ENCODE measurements at places on chromosomes 7 and 10.
A peak's percentile ranks its signal among the peaks of the same experiment; 100 is the strongest.

- DNase-seq, result no peak
Observed at GRCh38 chr10:7045891-7046599, 364.8 kb downstream of the SFMBT2 start.

GRCh38 chr10:34539533-34540315 lies 275.4 kb downstream of the PARD3 start:
- peak; percentile 50 for DNase-seq

DNA sequence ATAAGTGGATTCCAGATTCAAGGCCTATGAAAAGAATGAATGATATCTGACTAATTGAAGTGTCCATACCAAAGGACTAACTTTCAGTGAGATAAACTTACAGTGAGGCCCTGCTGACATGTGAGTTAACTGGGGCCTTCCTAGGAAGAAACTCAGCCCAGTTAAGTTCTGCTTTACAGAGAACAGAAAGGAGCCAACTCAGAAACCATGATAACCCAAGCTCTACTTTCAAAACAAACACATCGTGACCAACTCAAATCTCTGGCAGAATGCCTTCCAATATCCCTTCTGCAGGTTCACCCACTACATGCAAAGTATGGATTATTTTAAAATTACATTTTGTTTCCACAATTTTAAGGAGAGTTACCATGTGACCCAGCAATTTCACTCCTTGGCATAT lies 75.8 kb upstream of the MRLN start:
- no peak for DNase-seq

DNA sequence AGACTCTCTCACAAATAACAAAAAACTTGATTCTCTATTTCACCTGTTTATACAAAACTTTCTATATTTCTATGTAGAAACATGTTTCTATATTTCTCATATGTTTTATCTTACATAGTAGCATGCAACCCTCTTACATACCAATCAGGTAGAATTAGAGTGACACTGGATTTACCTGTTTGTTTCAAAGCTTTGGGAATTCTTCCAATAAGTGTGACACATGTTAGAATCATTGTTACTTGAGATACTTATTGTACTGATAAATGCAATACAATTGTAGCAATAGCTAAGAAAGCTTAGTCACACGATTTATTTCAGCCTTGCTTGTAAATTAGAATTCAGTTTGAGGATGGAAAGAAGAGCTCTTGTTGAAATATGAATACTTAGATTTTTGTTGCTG lies 4.9 kb downstream of the HYAL4 start:
- no peak for DNase-seq

DNA sequence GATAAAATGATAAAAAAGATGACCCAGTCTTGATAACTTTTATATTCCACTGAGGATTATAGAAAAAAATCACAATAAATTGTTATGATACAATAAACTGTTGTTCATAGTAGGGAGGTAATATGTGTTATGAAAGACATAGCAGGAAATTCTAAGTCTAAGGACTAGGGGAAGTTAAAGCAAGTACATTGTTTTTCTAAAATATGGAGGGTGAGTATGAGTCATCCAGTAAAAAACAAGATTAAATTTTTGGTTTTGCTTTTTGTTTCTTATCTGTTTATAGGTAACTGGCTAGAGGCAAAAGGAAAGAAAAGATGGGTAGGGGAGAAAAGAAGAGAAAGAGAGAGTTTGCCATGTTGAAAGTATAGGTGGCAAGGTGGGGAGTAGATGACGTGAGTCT lies 188.4 kb downstream of the POLR1F start:
- DNase-seq, result no peak

DNA sequence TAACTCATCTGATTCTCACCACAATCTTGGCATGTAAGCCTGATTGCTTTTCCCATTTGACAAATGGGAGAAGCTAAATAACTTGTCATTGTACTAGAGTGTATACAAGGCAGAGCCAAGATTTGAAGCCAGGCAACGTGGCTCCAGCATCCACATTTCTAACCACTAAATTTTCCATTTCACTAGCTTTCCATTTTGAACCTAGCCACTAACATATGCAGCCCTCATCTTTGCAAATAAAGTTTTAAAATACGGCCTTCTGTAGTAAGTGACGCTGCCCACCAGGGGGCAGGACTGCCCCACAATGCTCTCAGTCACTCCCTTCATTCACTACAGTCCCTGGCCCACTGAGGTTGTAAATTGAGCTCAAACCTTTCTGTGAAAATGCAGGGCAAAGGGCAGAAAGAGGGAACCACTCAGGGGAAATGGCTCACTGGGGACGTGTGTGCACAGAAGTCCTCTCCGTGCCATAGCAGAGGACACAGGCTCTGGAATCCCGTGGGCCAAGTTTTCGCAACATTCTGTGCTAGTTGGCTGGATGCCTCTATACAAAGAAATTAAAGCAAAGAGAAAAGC lies 315.7 kb downstream of the TNS3 start:
- peak; percentile 71 for DNase-seq

DNA sequence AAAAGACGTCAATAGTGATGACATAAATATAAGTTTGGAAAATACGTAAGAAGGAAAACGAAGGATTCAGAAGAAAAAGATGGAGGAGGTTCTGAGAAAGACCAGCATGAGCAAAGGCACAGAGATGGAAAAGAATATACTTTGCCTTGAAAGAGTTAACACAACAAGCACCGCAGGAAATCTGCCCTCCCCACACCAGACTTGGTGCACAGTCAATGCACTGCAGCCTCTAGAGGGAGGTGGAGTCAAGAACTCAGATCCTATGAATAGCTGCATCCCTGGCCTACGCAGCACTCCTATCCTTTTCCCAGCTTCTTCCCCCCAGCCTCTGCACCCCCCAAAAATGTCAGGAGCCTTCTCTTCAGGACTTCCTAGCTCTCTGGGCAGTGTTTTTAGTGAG lies 1370.6 kb upstream of the LRRTM3 start:
- DNase-seq, result no peak

DNA sequence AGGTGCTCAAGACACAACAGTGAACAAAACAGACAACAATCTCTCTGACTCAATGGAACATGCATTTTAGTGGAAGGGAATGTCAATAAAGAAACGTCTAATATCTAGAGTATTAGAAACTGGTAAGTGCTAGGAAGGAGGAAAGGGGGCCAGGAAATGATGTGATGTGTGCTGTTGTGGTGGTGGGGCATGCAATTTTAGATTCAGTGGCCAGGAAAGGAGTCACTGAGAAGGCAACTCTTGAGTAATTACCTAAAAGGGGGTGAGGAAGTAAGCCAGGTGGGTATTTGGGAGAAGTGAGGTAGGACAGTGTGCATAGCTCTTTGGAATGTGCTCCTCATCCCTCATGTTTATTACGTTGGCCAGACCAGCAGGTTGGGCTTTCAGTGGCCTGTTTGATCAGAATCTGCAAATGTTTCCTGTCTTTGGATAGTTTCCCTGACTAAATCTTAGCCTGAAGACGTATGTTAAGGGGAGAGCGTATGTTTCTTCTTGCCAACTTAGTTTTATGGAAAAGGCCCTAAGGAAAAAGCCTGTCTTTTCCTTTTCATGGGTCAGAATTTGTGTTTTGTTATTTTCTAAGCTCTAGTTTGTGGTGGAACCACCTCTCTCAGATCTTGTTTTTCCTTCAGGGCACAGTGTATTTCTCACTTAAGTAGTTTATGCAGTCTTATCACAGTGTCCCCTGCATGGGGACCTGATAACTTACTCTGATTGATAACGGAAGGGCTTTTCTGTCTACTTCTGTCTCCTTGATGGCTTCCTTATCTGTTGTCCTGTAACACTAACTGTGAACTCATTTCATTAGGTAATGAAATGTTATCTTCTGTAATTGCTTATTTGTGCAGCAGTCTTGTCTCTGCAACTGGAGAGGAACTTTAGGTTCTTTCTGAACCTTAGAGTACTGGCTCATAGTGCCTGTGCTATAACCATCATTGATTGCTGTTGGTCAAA lies 203.7 kb downstream of the AUTS2 start:
- DNase-seq, result no peak

DNA sequence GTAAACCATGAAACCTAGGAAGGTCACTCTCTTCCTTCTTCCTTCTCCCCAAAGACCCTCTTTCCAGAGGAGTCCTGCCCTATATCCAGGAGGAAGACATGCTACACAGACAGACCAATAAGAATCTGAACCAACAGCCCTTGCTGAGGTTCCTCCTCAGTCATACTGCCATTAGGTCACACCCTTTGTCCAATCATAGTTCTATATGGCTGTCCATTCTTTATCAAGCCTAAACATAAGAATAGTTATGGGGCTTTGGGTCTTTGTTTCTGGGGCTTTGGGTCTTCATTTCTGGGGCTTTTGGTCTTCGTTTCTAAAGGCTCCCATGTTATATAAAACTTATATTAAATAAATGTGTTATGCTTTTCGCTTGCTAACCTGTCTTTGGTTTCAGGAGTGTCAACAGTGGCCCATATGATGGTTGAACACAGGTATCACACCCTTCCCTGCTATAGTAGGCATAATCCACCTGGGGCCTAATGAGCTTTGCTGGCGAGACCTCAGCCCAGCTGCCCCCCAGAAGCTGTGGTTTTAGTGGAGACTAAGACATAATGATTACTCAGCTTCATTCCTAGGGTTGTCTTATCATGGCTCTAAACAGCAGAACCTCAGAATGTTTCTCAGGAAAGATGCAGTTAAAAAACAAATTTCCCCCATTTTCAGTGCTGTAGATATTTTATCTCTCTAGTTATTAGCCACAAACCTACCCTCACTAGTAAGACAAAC lies 91.6 kb downstream of the ELMO1 start:
- DNase-seq, result no peak

GRCh38 chr7:108331971-108332370 lies 124.3 kb downstream of the NRCAM start:
- DNase-seq, result no peak

DNA sequence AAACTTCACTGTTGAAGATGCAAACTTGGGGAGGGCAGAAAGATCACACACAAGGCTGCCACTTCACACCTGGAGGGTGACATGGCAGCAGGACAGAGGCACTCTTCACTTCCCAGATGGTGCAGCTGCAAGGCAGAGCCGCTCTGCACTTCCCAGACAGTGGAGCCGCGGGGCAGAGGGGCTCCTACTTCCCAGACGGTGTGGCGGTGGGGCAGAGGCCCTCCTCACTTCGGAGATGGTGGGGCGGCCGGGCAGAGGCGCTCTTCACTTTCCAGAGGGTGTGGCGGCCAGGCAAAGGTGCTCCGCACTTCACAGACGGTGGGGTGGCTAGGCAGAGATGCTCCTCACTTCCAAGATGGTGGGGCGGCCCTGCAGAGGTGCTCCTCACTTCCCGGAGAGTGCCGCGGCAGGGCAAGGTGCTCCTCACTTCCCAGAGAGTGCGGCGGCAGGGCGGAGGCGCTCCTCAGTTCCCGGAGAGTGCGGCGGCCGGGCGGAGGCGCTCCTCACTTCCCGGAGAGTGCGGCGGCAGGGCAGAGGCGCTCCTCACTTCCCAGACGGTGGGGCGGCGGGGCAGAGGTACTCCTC lies 58.3 kb upstream of the PPP1R9A start:
- DNase-seq, result no peak

GRCh38 chr7:47536661-47537611 lies 45.0 kb downstream of the TNS3 start:
- peak; percentile 68 for DNase-seq

DNA sequence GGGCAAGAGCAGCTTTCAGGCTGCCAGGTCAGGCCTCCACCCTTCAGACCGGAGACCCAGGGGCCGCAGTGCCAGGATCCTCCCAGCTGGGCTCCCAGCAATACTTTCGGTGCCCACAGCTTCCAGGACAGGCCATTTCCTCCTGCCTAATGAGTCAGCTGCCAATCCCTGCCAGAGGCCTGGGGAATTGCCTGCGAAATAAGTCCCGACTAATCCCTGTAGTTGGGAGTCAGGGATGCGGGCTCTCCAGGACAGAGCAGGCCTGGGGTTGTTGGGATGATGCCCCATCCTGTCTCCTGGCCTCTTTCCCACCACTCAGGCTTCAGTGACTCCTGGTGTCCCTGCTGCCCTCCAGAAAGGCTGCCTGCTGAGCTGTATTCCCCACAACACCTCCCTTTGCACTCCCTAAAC lies 143.5 kb upstream of the UNC5B start:
- DNase-seq, result peak; percentile 17

GRCh38 chr10:85607043-85607695 lies 759.4 kb downstream of the GRID1 start:
- DNase-seq, result no peak

- DNase-seq, result no peak
Observed at GRCh38 chr7:156998988-156999957, 11.2 kb downstream of the MNX1 start.

- DNase-seq, result no peak
Observed at GRCh38 chr10:84563355-84563754, 235.0 kb downstream of the CCSER2 start.

DNA sequence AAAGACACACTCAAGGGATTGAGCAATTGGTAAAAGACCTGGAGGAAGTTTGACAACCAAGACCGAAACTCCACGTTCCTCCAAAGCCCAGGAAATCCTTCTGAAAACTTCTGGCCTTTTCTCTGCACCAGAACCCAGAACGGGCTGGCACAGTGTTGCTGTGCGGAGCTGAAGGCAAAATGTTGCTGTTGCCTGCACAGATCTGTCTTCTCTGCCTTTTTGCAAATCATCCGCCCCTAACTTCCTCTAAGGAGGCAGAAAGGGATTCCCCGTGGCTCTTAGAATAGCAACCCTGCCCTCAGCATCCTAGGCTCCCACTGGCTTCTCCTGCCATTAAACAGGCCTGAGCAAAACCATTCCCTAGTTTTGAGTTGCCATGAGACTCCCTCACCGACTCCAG lies 44.9 kb downstream of the FIGNL1 start:
- no peak for DNase-seq

DNA sequence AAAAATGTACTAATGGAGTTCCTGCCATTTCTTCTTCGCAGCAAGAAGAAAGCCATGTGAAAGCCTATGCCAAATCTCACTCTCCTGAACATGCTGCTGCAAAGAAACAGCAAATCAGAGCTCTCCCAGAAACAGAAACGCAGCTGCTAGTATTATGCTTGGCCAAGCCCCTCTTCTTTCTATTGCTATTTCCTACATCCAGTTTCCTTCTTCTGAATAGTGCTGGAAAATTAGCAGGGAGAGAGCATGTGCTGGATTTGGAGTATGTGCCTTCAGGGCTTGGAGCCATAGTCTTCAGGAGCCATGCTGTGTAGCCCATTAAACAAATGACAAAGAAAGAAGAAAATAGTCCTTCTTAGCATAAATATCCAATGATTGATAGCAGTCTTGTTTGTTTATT lies 852.0 kb upstream of the PHF14 start:
- DNase-seq, result no peak

DNA sequence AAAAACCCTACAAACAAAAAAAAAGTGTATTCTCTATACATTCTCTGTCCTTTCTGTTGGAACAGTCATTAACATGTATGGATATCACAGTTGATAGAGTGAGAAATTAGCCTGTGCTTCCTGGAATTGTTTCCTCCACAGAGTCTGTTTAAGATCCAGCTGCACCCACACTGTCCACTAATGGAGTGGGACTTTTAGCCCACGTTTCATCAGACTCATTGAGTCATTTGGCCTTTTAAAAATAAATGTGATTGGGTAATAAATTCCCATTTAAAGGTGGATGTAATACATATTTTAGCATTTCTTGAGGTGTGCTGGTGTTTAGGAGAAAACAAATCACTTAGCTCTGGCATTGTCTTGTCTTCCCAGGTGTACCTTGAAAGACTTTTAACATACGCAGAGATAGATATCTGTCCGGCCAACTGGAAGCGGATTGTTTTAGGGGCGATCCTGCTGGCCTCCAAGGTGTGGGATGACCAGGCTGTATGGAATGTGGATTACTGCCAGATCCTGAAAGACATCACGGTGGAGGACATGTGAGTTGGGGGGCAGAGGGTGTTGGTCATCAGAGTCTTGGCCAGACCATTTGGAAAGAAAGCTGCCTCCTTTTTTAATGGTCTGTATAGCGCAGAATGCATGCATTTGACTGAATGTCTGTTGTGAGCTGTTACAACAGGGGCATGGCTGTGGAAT lies 52.3 kb upstream of the GJD4 start:
- no peak for DNase-seq

GRCh38 chr7:1937252-1937605 lies 267.2 kb downstream of the ELFN1 start:
- DNase-seq, result no peak
